ENCODE measurements at places on chromosomes 3 and 15.
A peak's percentile ranks its signal among the peaks of the same experiment; 100 is the strongest.

DNA sequence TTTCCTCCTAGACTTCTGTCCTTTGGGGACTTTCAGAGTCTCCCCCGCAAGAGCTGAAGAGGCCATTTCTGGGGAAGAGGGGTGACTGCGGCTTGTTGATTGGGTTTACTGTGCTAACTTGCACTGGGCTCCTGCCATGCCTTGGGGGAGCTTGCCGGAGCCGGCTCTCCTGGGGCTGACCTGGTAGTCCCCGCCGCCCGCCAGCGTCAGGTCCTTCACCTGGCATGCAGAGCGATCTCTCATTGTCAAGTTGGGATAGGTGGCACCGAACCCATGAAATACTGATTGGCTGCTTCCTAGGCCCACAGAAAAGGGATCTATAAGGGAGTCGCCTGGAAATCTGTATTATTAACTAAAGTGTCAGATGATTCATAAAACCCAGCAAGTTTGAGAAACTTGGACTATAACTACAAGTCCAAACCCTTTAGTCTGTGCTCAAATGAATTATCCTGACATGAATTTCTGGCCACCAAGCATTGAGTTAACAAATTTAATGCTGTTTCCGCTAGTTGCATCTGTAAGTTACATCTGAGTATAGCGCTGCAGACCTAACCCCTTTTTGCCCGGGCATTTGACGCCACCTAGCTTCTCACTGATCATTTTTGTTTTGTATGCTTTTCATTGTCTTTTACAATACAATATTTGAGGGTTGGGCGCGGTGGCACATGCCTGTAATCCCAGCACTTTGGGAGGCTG lies 607 bp upstream of the IMP3 start:
- no peak for DNase-seq

- DNase-seq, result no peak
Measured at GRCh38 chr3:50408443-50408944, 49.2 kb upstream of the TMEM115 start.

DNA sequence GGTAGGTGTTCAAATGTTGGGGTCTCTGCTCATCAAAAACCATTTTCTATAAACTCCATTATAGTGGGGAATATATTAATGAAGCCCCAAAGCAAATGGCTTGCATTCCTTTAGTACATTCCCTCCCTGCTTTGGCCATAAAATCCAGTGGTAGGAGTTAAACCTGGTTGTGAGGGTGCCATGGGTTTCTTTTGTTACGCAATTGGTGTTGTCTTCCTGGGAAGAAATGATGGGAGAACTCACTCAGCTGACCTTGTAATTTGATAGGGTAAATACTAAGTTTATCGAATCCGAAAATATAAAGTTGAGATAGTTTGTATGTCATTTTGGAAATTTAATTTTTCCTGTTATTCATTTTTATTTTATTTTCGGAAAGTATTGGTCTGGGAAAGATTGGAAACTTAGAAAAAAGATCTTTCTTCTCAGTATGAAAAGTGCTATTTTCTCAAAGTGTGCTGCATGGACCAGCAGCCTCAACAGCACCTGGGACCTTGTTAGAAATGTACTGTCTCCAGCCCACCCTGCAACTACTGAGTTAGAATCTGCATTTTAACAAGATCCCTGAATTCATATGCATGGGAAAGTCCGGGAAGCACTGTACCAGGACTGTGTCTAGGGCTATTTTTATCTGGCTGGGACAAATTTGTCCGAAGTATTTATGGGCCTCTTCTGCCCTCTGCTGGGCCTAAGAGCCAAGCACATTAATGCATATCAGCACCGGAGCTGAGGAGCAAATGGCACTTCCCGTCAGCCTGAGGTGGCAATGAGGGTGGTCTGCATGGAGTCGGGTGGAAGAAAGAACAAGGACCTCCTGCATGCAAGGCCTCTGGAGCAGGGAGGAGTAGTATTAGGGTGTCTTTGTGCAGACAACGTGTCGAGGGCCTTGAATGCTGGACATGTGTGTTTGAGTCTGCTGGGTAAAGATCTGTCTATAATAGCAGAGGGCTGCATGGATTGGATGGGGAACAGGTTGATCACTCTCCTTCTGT lies 54.7 kb downstream of the FAM81A start:
- peak; percentile 56 for DNase-seq

DNA sequence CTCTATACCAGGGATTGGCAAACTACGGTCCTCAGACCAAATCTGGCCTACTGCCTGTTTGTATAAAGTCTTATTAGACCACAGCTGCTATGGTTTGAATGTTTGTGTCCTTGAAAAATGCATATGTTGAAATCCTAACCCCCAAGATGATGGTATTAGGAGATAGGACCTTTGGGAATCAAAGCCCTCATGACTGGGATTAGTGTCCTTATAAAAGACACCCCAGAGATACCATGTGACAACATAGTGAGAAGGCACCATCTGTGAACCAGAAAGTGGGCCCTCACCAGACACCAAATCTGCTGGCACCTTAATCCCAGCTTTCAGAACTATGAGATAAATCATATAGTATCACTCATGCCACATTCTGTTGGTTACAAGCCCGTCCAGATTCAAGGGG lies 7.4 kb downstream of the HMCES start:
- no peak for DNase-seq

GRCh38 chr3:71131375-71132314 lies 451.9 kb downstream of the FOXP1 start:
- DNase-seq, result no peak

DNA sequence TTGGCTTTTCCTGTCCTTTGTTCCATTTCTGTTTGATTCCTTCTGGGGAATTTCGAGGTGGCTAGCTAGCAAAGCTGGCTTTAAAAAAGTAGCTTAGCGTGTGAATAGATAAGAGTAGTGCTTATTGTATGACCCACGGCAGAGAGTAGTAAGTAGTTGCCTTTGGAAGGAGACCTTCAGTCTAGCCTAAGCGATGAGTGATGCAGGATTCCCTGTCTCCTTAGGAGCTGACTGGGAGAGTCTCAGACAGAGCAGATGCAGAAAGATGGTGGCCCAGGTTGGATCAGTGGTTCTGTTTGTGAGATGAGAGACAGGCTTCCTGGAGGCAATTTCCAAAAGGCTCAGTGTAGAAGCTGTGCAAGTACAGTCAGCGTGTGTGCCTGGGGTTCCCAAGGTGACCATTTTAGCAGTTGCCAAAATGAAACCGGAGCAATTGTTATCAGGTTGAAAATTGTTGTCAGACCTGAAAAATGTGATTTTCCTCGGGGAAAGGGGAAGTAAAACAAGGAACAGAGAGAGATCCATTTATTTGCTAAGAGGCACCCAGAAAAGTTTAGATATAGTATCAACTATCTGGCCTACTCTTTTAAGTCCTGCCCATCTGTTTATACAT lies 681 bp upstream of the IL5RA start:
- DNase-seq, result no peak

GRCh38 chr3:160773722-160774121 lies 17.7 kb downstream of the PPM1L start:
- DNase-seq, result no peak

- DNase-seq, result no peak
Measured at GRCh38 chr3:189222927-189223636, 51.3 kb downstream of the TPRG1 start.

DNA sequence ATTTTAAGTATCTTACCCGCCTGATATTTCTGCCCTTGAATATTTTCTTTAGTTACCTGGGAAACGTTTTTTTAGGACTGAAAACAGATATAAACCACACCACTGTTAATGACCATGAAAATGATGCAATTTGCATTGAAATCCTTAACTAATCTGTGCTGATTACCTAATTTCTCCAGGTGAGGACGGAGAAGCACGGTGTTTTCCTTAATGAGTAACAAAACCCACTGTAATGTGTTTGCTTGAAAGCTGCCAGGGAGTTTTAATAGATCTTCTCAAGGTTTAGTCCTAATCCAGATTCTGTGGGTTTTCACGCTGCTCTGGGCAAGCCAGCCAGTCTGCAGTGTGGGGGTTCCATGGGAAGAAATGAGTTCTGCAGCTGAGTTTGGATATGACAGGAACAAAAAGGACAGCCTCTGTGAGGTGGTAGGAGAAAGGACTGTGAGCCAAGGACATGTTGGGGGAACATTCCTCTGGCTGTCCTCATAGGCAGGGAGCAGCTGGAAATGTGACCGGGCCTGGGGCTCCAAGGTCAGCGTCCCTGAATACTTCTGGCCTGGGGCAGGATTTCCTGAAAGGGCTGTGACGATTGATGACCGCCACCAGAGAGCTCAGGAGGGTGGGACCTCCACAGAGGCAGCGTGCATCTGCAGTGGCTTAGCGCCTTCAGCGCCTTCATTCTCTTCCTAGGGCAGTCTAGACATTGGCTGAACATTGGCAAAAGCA lies 18.6 kb downstream of the THSD4 start:
- no peak for DNase-seq

- DNase-seq, result no peak
Measured at GRCh38 chr3:46509661-46510187, 11.9 kb downstream of the RTP3 start.

DNA sequence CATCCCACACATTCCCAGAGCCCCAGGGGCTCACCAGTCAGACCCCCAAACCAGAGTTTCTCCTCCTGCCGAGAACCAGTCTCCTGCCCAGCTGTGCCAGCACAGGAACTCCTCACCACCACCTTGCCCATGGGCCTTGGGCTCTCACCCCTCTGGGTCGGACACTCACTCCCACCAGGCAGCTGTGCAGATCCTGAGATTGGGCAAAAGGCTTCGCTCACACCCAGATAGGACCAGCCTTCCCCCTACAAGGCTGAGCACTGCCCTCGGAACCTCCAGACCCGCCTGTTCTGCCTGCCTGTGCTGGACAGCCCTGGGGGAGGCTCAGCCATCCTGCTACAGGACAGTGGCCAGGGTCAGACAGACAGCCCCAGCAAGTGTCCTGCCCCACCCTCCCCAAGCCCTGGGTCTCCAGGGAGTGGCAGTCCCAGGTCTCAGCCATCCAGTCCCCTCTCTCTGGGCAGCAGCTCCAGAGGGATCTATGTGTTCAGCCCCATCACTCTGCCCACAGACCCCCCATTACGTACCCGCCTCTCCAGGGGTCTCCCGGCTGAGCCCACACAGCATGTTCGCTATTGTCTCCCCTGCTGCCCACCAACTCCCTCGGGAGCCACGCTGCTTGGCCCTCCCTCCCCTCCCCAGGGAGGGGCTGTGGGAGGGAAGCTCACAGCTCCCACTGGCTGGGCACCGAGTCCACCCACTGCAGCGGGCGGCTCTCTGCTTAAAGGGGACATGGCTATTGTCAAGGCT lies at the start of gene GRIP2:
GRIP2 (minus strand) TSS at position 601 of the 750 bp plus-strand sequence; CDS start at position 567, 34 bp downstream.
- DNase-seq, result no peak

GRCh38 chr3:143436231-143436930 lies 316.8 kb downstream of the CHST2 start:
- DNase-seq, result no peak

DNA sequence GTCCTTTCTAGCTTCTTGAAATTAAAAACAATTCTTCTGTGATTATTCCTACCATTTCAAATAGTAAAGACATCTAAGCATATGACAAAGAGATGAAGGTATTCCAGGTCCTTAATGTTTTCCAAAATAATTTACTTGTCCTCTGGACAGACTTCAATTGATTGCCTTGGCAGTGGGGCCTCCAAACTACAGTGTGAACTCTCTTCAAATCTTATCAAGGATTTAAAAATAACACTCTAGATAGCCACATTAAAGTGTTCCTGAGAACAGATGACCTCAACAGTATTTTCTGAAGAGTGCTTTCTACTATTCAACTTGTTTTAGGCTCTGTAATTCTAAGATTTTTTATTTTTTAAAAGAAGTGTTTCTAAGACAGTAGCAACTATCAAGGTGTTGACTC lies 7.9 kb upstream of the MLF1 start:
- no peak for DNase-seq

- no peak for DNase-seq
Measured at GRCh38 chr3:188397766-188398705, 244.1 kb downstream of the LPP start.

DNA sequence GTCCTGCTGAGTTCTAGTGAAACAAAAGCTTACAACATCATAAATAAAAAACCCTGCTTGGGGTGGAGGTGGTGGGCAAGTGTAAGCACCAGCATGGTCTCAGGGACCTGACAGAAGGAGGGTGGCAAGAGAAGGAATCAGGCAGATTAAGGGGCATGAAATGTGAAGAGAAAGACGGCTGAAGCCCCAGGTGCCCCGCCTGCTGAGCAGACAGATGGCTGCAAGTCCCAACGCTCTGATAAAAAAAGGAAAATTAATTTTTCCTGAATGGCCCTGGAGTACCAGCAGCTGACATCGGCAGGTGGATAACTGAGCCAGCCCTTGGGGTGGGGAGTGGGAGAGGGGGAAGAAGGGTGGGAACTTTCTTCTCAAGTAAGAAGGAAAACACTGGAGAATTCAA lies 137.9 kb downstream of the XXYLT1 start:
- no peak for DNase-seq

GRCh38 chr3:169953462-169954141 lies 13.0 kb upstream of the SEC62 start:
- DNase-seq, result no peak

DNA sequence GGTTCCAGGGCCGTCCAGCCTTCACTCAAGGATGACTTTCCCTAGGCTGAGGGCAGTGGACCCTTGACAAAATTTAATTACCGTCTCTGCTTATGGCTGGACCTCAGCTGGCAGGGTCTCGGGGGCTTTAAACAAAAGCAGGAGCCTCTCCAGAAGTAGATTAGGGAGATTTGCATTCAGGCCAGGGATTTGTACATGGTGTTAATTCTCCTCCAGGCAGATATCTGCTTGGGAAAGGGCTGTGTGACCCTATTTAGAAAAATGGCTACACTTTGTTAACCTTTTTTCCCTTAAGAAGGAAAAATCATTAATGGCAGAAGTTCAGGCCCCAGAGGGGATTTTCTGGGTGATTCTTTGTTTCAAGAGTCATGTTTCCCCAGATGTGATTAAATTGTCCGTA lies 329.1 kb upstream of the C2CD4B start:
- no peak for DNase-seq

GRCh38 chr3:33277193-33277882 lies at the start of gene FBXL2:
FBXL2 (plus strand) TSS chr3:33277442; CDS start chr3:33277513, 71 bp downstream.
- DNase-seq, result peak; percentile 75

DNA sequence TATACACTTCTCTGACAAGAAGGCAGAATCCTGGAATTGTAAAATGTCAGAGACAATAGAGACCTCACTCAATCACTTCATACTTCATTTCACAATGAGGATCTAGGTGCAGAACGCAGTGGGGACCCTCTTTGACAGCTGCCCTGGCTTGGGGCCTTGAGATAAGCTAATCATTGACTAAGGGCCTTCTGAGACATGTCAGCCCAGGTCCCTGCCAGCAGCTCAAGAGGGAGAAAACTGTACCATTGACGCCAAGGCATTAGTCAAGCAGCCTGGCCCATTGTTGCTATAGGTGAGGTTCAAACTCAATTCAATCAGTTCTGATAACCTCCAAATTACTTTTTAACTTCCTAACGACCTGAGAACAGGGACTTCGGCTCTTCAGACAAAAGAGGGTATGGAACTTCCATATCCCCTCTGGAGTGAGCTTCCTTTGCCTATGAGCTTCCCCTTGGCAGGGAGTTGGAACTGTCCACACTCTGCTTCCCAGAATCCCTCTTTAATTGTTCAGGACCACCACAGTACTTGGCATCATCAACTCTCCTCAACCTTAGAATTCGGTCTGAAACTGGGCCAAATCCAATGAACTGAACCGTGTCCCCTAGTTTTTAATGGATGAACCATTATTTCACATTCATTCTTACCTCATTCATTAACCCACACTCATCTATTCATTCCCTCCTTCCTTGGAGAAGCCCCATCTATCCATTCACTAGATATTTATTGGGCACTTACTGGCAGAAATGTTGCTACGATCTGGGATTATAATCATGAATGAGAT lies 1.5 kb upstream of the CYP8B1 start:
- no peak for DNase-seq

Measured in anterior cingulate cortex (tissue), 58 donors.